Upper lobe of left lung (tissue), 6 donors: ENCODE measurements at places on chromosomes 2 and 18. TPM values are rescaled to one million over a fixed set of nuclear protein-coding genes. Genes with fewer than 3 reads are reported as not detected.

GRCh38 chr2:179524809-179525339, 260.2 kb upstream of the SESTD1 start:
- DNase-seq = no peak

Gene INHBB
- total RNA-seq = 11.2 TPM

Gene STPG4
- 0.40 TPM for total RNA-seq

DNA sequence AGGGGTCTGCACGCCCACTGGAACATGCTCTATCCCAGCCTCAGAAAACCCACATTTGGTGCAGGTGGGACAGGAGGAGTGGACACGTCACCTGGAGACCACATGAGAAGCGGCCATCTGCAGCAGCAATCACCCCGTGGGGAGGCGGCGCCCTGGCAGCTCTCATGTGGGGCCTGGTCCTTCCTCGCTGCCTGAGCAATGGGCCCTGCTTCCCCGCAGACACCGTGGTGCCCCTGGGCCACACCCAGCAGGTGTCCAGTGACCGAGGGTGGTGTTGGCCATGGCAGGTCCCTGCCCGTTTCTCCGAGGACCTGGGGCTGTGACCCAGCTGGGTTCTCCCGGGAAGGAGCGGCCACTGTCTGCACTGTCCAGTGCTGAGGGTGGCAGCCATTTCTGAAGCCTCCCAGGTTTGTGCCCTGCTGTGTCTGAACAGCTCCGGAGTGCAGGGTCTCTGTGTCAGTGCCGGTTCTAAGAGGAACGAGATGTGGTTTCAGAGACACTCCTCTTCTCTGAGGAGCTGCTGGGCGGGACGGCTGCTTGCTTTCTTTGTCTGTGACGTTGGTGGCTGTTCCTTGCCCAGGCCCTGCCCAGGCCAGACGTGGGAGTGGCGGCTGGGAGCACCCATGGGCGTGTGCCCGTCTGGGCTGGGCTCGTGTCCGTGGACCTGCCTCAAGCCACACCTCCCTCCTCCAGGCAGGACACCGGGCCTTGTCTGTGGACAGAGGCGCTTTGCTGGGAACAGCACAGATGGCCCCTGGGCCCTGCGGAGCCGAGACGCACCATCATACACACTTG, 44.8 kb downstream of the NFATC1 start:
- no peak for DNase-seq

DNA sequence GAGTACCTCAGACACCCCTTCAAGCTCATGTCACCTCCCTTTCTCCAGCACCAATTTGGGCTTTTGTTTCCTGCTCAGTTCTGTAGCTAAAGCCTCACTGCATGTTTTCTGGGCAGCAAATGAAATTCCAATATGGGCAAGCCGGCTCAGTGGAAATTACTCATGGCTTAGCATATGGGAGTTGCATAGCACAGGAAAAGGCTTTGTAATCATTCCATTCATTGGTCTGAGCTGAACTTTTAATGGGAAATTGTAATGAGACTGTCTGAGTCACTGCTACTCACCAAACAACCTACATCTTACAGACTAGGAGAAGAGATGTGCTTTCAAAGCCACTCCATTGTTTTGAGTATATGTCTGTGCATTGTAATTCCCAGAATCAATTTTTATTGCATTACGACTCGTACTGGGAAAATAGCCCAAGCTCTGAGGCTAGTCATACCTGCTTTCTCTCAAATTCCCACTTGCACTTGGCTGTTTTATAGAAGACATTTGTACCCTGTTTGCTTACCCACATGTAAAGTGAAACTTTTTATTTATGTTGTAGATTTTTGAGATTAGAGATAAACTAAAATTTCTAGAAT, 139.5 kb upstream of the LRATD1 start:
- no peak for DNase-seq

- peak; percentile 52 for DNase-seq
Observed at GRCh38 chr2:240424341-240425235, 10.9 kb upstream of the GPC1 start.

Gene OTOS
- total RNA-seq = not detected
